ENCODE measurements at places on chromosomes 12 and 14. TPM values are rescaled to one million over a fixed set of nuclear protein-coding genes. Genes with fewer than 3 reads are reported as not detected.
A peak's percentile ranks its signal among the peaks of the same experiment; 100 is the strongest.

DNA sequence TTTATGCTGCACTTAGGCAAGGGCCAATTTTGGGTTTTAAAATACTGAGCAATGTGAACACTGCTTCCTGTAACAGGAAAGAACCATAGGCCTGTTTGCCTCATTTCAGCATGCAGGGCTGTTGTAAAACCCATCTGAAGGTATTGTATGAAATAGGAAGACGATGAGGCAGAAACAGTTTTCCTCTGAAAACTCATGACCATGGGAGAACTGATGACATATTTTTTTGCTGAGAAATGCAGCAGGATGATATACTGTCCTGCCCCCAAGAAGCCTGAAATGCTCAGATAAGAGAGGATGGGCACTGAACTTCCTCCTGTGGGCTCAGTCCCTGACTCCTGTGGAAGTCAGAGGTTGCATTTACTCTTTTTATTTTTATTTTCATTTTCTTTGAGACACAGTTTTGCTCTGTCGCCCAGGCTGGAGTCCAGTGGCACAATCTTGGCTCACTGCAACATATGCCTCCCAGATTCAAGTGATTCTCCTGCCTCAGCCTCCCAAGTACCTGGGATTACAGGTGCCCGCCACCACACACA lies 17.4 kb downstream of the PYGL start:
- no peak for DNase-seq
- no peaks in the 10 kb centered on the region for H3K27me3 ChIP-seq
- no peak overlapping the region for H3K4me3 ChIP-seq

DNA sequence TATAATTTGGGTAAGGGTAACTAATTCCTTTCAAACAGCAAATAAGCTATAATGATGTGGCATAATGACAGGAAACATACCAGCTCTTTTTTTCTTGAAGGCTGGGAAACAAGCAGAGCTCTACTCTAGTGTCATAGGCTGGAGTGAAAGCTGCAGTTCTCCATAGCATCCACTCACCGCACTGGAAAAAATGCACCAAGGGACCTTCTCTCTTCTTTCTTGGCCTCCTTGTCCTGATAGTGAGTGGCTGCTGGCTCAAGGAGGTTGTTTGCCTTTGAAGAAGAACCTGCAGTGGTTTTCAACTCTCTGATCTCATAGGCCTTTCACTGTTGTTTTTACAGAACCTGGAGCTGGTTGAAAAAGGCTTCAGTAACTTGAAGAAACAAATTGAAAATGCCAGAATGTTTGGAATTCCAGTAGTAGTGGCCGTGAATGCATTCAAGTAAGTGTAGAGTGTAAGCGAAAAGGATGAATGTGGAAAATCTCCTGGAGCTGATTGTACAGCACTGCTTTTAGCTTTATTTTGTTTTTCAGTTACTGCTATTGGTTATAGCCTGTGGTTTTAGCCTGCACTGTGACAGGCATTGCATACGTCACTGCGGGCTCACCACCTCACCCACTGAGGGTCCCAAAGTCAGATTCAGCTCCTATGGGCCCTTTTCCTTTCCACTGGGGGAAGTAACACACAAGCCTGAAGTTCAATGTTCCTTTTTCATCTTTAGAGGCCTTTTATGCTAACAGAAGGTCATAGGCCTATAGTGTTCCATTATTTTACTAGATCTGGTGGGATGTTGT lies 17.2 kb upstream of the AKAP5 start:
- no peak for DNase-seq
- peaks cover 58% of the 10 kb centered on the region for H3K36me3 ChIP-seq
- no peaks in the 10 kb centered on the region for H3K27me3 ChIP-seq
- H3K27ac ChIP-seq, result no peak overlapping the region
- no peak overlapping the region for H3K4me3 ChIP-seq

GRCh38 chr14:62179367-62180018 lies 417.3 kb downstream of the SNAPC1 start:
- no peak overlapping the region for H3K4me3 ChIP-seq
- no peaks in the 10 kb centered on the region for H3K36me3 ChIP-seq
- H3K27me3 ChIP-seq, result no peaks in the 10 kb centered on the region
- no peaks in the 10 kb centered on the region for H3K4me1 ChIP-seq

ADAM21 gene
- total RNA-seq, result 0.24 TPM

DNA sequence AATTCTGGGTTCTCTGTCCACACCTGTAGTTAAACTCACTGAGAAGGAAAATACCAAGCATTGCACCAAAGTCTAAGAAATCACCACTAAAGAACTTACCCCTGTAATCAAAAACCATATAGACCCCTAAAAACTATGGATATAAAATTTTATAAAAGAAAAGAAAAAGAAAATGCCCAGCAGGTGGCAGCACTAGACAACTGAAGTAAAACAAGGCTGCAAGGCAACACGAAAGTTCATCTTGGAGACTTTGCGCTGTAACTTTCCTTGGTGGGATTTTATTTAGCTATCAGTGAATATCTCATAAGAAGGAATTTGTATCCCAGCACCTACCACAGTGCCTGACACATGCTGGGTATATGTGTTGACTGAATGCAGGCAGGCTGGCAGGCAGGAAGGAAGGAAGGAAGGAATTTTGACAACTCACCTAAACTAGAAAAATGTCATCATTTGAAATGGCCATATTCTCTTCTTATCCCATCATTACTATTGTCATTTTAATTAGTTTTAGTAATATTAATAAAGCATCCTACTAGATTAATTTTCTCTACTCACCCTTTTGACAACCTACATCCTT lies 68.2 kb upstream of the ETV6 start:
- H3K36me3 ChIP-seq, result no peaks in the 10 kb centered on the region
- no peak for DNase-seq
- H3K27me3 ChIP-seq, result no peaks in the 10 kb centered on the region
- H3K4me1 ChIP-seq, result peaks cover 19% of the 10 kb centered on the region
- H3K27ac ChIP-seq, result no peak overlapping the region

CCDC177 gene
- total RNA-seq, result not detected

- peaks cover 19% of the 10 kb centered on the region for H3K36me3 ChIP-seq
- peak overlapping the region; percentile 83 for H3K27ac ChIP-seq
Observed at GRCh38 chr14:101763941-101764709, 2.6 kb downstream of the PPP2R5C start.

Data from lower lobe of right lung (tissue), 2 donors.